Sigmoid colon (tissue), 7 donors: ENCODE measurements at places on chromosomes 2 and 18.

DNA sequence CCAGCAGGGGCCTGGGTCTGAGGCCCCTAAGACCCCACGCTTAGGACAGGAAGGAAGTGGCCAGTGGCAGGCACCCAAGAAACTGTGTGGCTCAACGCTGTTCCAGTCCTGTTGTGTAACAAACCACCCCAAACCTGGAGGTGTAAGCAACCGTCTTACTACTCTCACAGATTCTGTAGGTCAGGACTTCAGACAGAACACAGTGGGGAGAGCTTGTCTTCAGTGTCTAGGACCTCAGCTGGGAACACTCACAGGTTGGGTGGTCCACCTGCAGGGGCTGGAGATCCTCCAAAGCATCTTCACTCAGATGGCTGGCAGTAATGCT is 123.0 kb downstream of the KLHL29 start:
- DNase-seq = no peak
- no peaks in the 10 kb centered on the region for H3K36me3 ChIP-seq
- H3K4me1 ChIP-seq = peaks cover 28% of the 10 kb centered on the region
- no peak overlapping the region for H3K4me3 ChIP-seq
- H3K27ac ChIP-seq = no peak overlapping the region

DNA sequence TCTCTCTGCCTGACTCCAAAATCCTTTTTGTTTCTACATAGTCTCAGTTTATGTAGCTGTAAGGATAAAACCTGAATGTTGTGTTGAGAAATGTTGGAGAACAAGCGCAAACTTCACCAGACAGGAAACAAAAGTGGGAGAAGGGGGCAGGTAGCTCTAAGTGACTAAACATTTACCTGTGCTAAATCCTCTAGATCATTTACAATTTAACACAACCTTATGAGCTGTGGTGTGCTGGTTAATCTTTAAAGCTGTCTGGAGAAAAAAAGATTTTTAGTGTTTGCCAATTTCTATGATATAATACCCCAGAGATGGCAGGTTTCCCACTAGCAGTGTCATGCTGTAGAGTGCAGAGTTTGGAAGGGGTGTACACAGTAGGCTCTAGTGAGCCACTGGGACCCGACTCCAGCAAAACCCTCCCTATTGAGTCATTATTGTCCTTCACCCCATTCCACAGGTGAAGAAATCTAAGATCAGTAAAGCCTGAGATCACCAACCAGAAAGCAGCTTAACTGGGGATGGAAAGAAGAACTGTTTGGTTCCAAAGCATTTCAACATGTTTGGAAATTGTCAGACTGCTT is 992.0 kb downstream of the DCDC2C start:
- no peaks in the 10 kb centered on the region for H3K36me3 ChIP-seq
- no peak for DNase-seq
- H3K4me1 ChIP-seq = no peaks in the 10 kb centered on the region
- H3K27ac ChIP-seq = no peak overlapping the region
- no peaks in the 10 kb centered on the region for H3K27me3 ChIP-seq

- H3K27me3 ChIP-seq = peaks cover 14% of the 10 kb centered on the region
- no peaks in the 10 kb centered on the region for H3K36me3 ChIP-seq
- peaks cover 12% of the 10 kb centered on the region for H3K4me1 ChIP-seq
- no peak for DNase-seq
Observed at GRCh38 chr2:72932805-72933204, 15.5 kb downstream of the EMX1 start.

DNA sequence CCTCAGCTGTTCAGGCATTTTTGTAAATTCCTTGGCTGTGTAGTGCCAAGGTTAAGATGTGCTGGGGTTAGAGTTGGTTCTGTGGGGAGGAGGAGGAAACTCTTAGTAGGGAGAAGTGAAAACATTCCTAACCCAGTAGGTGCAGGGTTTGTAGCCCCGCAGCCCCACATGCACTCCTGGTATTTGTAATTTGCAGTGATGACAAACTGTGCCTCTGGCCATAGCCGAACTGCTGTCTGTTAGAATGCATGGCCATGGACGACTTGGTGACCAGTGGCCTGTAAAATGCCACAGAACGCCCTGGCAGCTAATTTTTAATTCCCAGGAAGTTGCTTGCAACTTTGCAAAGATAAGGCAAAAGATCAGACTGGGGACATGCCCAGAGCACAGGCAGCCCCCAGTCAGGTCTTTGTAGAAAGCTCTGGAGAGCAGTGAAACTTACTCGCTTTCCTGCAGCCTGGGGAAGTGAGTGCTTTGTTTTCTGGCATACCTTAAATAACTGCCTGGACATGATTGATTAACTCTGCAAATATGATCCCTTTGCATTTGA is 38.4 kb downstream of the LYPD6B start:
- H3K27ac ChIP-seq = no peak overlapping the region
- H3K27me3 ChIP-seq = no peaks in the 10 kb centered on the region
- DNase-seq = no peak
- no peak overlapping the region for H3K4me3 ChIP-seq
- H3K36me3 ChIP-seq = no peaks in the 10 kb centered on the region
